ENCODE measurements at places on chromosomes 4 and X.

GRCh38 chrX:136961594-136962135 is 72.1 kb downstream of the GPR101 start:
- no peak for DNase-seq

- DNase-seq = no peak
Measured at GRCh38 chr4:118254368-118254767, 98.4 kb downstream of the PRSS12 start.

- peak; percentile 54 for DNase-seq
Measured at GRCh38 chrX:95893636-95894035, 791.0 kb upstream of the DIAPH2 start.

- DNase-seq = peak; percentile 26
Measured at GRCh38 chrX:16839852-16840460, 30.2 kb downstream of the RBBP7 start.

GRCh38 chrX:103446665-103447302 is 70.4 kb downstream of the BEX3 start:
- no peak for DNase-seq

DNA sequence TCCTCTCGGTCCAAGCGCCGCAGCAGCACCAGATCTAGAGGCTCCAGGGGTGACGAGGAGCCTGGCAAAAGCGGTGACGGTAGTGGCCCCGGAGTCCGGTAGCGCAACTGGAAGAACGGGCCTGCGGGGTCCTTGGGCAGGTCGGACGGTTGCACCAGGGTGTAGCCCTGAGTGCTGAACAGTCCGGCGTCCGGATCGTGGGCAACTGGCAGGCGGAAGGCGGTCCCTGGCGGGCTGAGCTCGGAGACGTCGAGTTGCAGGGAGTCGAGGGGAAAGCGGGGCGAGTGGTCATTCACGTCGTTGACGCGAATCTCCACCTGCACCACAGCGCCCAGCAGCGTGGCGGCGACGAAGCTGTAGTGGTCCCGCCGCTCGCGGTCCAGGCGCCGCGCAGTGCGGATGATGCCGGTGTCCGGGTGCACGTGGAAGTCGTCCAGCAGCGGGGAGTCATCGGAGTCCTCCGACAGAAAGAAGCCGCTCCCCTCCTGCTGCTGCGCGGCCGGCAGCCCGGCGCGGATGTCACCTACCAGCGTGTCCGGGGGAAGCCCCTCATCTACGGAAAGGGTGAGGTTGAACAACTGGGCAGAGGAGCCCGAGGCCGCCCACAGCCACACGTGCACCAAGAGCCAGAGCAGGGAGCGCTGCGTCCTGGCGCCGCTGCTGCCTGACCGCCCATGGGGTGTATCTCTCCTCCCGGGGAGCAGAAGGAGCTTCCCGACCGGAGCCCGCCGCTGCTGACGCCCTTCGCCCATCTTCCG is 837 bp downstream of the DCHS2 start:
- DNase-seq = no peak

- DNase-seq = no peak
Measured at GRCh38 chrX:421646-422391, 35.1 kb upstream of the PPP2R3B start.

DNA sequence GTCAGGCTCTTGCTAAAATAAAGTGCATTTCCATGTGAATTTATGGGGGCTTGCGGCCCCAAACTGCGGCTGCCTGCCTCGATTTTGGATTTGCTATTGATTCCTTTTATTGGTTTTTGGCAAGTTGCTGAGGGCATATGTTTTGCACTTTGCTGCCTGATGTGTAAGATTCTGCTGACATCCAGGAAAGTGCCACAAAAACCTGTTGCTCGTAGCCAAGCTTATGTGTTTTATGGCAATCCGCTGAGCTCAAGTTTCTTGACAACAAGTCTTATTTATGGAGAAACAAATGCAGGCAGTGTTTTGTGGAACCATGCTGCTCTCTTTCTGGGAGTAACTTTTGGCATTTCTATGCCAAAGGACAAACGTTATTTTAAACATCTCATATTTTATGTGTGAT is 97.3 kb upstream of the DDIT4L start:
- no peak for DNase-seq

DNA sequence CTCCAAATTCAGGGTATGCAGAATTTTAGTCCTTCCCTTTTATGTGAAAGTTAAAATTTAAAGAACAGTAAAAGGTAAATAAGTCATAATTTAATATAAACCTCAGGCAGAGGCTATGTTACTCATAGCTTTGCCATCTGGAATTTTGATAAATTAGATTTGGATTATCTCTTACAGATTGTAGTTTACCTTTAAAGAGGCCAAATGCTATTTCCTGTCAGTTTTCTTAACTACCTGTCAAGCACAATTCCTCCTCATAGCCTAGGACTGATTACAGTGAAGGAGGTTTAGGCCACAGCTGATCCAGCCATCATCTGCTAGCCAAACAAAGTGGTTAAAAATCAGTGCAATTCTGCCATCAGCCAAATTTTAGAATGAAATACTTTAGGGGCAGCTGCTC is 128.1 kb downstream of the MFAP3L start:
- no peak for DNase-seq

DNA sequence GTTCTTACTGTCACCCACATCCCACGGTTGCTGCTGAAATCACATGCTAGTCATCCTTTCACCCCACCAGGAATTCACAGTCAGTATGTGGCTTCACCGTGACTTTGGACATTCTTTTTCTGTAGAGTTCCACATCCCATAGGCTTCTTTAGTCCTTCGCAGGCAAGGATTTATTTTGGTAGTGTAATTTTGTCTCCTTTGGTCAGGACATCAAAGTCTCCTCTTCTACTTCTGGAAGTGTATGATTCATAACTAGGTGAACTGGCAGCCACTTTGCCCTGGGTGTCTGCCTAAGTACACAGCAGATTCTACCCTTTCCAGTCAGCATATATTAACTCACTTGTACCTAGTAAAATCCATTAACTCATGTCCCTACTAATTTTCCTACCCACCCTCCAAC is 38.3 kb upstream of the MMAA start:
- no peak for DNase-seq

DNA sequence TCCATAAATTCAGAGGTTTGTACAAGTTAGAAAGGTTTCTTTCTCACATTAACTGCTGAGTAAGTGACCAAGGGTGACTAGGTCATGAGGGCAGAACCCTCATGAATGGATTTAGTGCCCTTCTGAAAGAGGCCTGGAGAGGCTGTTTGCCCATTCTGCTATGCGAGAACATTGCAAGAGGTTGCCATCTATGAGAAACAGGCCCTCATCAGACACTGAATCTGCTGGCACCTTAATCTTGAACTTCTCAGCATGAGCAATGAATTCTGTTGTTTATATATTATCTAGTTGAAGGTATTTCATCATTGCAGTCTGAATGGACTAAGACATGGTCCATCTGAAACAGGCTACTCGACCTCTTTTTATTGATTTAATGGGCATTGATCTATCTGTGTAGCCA is 96.2 kb upstream of the GPRIN3 start:
- no peak for DNase-seq

GRCh38 chrX:112066813-112067212 is 15.8 kb downstream of the TRPC5 start:
- no peak for DNase-seq

- no peak for DNase-seq
Measured at GRCh38 chrX:51395810-51396728, 63.4 kb downstream of the NUDT10 start.

GRCh38 chr4:177229331-177229730 is 80.3 kb upstream of the NEIL3 start:
- DNase-seq = no peak

- no peak for DNase-seq
Measured at GRCh38 chrX:133529578-133529977, 114.3 kb upstream of the GPC4 start.

DNA sequence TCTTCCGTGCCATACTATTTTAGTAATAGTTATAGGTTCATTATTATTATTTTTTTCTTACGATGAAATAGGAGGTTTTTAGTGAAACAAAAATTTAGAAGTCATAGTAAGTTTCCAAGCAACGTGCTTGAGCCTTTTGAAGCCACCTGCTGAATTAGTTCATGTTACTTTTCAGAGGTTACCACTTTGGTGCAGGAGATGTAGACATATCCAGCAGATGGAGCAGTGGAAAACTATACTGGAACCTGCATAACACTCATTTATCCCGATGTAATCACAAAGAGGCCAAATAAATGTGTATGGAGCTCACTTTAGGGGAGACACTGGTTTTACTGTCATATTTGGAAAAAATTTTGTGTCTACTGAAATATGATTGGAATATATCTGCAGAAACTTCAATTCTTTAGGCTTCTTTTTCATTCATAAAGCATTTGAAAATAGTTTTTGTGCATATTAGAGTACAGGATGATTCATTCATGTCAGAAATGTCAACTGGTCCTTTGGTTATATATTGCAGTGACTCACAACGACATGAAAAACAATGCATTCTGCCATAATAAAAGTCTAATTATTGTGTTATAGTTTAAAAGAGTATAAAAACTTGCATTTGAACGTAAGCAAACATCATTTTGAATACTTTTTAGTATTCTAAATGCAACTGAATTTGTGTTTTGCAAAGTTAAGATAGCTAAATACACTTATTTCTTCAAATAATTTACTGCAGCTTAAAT is 2182.9 kb upstream of the TENM3 start:
- DNase-seq = no peak

- no peak for DNase-seq
Measured at GRCh38 chr4:142728233-142728632, 117.9 kb downstream of the INPP4B start.

DNA sequence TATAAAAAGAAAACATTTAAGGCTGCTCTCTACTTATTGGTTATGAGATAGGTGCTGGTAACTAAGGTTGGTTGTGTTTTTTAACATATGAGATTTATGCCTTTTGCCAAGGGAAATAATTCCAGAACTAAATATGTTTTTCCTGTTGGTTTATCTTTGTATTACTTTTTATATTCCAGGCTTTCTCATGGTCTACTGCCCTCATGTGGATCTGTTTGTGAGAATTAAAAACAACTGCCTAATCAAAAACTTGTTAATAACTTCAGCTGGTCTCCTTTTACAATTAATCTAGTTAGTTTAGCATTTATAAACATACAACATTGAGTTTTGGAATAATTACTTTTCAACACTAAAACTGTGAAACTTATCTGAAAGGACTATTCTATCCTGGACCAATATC is 1208.3 kb downstream of the ADGRL3 start:
- DNase-seq = no peak

Data from stromal cell of bone marrow (primary cell).